ENCODE measurements at places on chromosomes 13 and 19.

DNA sequence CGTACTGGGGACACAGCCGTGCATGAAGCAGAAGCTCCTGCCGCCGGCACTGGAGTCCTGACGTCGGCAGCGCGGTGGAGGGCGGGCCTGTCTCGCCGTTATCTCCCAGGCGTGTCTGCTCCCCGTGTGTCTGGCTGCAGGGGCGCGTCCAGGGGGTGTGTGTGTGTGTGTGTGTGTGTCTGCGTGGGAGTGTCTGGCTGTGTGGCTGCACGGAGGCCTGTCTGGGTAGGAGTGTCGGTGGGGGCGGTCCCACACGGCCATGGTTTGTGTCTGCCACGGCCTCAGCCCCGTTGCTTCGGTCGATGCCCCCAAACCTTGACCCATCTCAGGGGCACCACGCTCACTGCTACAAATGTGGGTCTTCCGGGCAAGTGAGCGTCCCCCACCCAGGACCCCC, 18.3 kb downstream of the ARID3A start:
- no peak for DNase-seq

DNA sequence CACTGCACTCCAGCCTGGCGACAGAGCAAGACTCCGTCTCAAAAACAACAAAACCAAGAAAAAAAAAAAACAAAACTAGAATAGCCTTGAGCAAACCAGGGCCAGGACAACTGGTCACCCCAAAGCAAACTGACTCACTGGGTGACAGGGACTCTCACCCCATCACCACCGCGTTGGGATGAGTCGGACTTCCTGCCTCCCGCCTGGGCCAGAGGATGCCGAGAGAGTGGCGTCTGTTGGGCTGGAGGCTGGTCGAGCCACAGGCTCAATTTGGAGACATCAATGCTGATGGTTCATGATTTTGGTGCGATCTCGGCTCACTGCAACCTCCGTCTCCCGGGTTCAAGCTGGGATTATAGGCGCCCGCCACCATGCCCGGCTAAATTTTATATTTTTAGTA, 11.6 kb downstream of the TMPRSS9 start:
- no peak for DNase-seq

DNA sequence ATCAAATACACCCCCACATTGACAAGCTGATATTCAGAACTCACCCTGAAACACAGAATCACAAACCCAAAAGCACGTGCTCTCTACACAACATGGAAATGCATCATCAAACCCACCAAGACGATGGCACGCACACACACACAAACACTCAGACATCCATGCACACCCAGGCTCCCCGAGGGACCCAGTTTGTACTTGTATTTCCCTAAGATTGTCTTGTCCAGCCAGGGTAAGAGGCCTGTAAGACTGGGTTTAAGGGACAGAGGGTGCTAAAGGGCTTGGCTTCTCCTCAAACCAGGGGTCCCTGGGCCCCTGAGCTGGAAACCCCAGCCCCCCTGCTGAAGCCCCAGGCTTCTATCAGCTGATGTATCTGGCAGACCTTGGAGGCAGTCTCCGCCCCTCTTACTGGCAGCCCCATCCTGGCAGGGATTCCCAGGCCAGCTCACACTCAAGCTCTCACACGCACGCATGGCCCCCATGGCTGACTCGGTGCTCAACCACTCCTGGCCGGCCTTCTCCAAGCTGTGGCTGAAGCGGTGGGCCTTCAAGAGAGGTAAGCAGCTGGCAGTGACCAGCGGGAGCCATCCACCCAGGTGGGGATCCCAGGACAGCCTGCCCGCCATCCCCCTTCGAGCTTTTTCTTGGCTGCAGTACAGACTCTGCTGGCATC, 6.5 kb downstream of the ARHGEF18 start:
- DNase-seq, result no peak

DNA sequence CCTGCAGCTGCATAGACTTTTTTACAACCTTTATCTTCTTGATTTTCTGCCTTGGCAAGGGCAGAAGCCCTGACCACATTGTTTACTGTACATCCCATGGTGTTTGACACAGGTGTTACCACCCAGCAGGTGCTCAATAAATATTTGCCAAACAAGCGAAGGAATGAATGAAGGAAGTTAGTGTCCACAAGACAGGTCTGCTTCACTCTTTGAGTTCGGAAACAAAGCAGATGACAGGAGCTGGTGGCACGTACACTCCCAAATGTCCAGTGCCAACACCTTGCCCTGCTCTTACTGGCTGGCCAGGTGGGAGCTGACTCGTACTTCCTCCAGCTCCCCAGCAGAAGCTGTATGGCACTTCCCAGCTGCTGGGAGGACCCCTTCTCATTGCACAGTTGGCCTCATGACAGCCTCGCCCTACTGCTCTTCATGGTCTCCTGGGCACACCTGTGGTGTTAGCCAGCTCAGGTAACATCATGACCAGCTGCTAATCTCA, 22.0 kb upstream of the MUC16 start:
- no peak for DNase-seq

DNA sequence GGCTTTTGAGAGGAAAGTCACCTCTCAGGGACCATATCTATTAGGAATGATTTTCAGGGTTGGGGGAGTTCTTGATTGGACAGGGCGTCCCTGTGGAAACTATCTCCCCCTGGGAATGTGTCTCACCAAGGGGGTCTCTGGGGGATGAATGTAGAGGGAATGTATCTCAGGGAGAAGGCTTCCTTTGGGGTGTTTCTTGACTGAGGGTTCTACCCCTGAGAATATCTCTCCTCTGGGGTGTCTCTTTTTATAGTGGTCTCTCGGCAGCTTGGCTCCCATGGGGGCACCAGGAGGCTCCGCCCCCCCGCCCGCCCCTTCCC, 1.0 kb downstream of the RTBDN start:
- DNase-seq, result no peak

- no peak for DNase-seq
These were observed 31.0 kb downstream of the RUBCNL start for GRCh38 chr13:46355901-46356590.

- no peak for DNase-seq
These were observed 132.9 kb downstream of the SLITRK6 start for GRCh38 chr13:85666356-85666755.

DNA sequence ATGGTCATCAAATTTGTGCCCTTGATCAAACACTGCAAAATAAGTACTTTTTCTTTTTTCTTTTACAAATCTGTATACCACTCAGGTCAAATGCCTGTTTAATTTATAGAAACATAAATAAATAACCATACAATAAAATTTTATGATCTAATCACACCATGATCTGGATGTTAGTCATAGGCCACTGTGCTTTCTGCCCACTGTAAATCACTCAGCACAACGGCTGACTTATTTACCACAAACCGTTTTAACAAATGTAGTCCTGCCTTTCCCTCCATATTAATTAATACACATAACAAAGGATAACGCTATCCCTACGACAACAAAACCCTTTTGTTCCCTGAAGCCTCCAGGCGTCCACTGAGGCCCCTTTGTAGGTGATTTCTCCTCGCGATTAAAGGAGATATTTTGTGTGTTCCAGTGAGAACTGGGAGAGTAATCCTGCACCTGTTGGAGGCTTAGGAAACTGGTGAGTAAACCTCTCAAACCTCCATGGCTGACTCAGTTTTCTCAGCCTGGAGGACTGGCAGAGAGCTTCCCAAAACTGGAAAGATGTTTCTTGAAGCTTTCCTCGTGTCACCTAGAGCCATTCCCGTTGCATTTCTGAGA, 477.1 kb upstream of the SGCG start:
- no peak for DNase-seq

GRCh38 chr19:32224371-32225244, 120.8 kb upstream of the ZNF507 start:
- no peak for DNase-seq

DNA sequence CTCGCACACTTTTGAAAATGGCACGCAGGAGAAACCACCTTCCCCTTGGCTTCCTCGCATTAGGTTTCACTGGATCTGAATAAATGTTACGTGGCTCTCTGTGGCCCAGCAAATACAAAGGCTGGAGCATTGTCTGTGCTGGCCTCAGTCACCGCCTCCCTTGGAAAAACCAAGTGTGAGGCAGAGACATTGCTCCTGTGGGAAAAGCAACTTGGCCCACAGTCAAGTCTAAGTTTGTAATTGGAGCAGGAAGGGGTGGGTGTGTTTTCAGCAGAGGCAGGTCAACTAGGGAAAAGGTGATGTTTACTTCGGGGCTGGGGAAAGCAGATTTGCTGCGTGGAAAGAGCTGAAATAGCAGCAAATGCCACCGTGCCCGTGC, 101.6 kb downstream of the IRS2 start:
- DNase-seq, result no peak
